ENCODE measurements at places on chromosomes 4 and X. TPM values are rescaled to one million over a fixed set of nuclear protein-coding genes. Genes with fewer than 3 reads are reported as not detected.
A peak's percentile ranks its signal among the peaks of the same experiment; 100 is the strongest.

DNA sequence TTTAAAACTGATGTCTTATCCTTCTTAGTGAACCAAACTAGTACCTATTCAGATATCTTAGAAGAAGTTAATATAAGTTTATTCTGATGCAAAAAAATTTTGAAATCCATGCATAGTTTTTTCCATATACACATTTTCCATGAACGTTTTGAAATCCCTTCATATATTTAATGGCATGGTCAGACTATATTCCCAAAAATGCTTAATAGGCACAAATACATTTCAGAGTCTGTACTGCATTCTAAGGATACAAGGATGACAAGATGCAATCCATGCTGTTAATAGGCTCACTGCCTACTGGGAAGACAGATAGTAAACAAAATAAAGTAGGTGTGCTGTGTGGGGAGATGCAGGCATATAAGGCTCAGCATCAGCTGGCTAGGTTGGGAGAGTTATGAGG lies 33.2 kb downstream of the PROM1 start:
- no peaks in the 10 kb centered on the region for H3K36me3 ChIP-seq
- no peak for DNase-seq
- no peak overlapping the region for H3K27ac ChIP-seq

DNA sequence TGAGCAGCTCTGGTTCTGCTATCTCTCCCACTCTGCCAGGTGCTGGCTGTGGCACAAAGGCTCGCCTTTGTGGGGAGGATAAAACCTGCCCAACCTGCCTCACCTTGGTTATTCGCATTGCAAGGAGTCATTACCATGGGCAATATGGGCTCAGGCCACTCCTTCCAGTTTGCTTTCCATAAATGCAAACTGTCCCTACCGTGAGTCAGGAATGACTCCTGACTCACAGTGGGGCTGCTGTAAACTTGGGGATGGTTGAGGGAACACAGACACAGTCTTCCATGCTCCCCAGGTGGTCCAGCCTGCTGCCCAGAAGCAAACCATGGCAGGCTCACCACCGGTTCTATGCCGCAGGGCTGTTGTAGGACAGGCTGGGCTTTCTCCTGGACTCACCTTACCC lies 36.1 kb downstream of the COQ2 start:
- no peaks in the 10 kb centered on the region for H3K36me3 ChIP-seq
- no peak for DNase-seq

- no peak overlapping the region for H3K4me3 ChIP-seq
- H3K27me3 ChIP-seq: no peaks in the 10 kb centered on the region
- DNase-seq: no peak
- H3K4me1 ChIP-seq: no peaks in the 10 kb centered on the region
- no peak overlapping the region for H3K27ac ChIP-seq
- no peaks in the 10 kb centered on the region for H3K36me3 ChIP-seq
Measured at GRCh38 chrX:102085706-102086105, 39.8 kb upstream of the TCEAL2 start.

GRCh38 chrX:151700581-151700980 lies 5.3 kb downstream of the PRRG3 start:
- no peaks in the 10 kb centered on the region for H3K36me3 ChIP-seq
- H3K27ac ChIP-seq: no peak overlapping the region
- H3K4me3 ChIP-seq: no peak overlapping the region
- peaks cover 14% of the 10 kb centered on the region for H3K4me1 ChIP-seq
- no peak for DNase-seq
- no peaks in the 10 kb centered on the region for H3K27me3 ChIP-seq

DNA sequence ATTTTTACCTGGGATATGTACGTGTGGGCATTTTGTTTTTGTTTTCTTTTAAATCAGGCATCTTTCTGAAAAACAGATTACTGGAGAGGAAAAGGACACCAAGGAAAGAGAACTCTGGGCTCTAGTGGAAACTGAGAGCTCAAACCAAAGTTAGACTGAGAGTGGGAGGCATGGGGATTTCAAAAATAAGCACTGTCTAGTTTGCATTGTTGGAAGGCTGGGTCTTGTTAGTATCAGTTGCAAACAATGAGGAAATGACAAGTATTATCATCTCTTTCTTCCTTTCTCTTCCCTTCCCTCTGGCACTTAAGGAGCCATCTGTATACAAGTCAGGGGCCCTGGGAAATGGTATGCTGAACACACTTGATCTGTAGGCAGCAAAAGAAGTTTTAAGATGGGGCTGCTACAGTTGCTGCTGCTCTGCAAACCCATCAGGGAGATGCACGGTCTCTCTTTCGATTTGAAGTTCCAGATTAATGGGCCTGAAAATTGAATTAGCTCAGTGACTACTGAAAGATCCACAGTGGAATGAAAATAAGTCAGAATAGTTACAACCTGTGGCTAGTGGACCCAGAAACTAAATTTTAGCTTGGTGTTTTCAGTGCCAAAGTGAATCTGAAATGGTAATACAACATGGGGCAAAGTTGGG lies 48.0 kb upstream of the GRXCR1 start:
- H3K27ac ChIP-seq: no peak overlapping the region
- no peaks in the 10 kb centered on the region for H3K27me3 ChIP-seq
- no peak for DNase-seq
- no peaks in the 10 kb centered on the region for H3K36me3 ChIP-seq

DNA sequence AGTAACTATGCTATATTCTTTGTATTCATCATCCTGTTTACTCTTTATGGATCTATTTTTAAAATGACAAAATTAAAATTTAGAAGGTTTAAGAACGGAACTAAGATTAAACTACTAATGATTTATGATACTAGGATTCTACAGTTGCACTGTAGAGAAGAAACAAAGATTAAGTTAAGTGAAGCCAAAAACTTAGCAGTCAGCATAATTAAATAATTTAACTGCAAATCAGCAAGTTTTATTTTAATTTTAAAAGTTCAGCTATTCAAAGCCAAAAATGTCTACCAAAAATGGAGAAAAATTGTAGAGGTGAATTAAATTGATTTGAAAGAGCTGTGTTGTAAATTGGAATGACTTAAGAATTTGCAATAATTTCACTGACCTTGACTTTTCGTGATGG lies 30.8 kb downstream of the NDST4 start:
- DNase-seq: no peak
- H3K27ac ChIP-seq: no peak overlapping the region
- H3K27me3 ChIP-seq: no peaks in the 10 kb centered on the region
- H3K4me1 ChIP-seq: no peaks in the 10 kb centered on the region
- H3K36me3 ChIP-seq: no peaks in the 10 kb centered on the region
- H3K4me3 ChIP-seq: no peak overlapping the region

GRCh38 chr4:119731146-119731742 lies 102.6 kb upstream of the PDE5A start:
- DNase-seq: peak; percentile 37
- H3K4me1 ChIP-seq: peaks cover 10% of the 10 kb centered on the region
- no peaks in the 10 kb centered on the region for H3K36me3 ChIP-seq
- no peak overlapping the region for H3K4me3 ChIP-seq
- H3K27ac ChIP-seq: no peak overlapping the region

DNA sequence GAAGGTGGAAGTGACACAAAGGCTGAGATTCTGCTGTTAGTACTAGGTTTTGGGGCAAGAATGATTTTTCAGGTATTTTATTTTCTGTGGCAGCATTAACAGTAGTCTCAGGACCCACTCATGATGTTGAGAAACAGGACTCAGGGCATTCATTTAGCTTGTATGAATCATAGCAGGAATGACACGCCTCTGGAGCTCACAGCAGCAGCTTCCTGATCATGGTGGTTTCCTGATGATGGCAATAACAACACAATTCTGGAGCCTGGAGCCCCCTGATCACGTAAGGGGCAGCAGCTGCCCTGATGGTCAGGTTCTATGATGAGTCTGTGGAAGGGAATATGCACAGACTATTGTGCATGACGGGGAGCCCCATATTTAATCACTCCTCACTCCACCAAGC lies 47.0 kb downstream of the TASL start:
- no peak overlapping the region for H3K4me3 ChIP-seq
- no peaks in the 10 kb centered on the region for H3K36me3 ChIP-seq
- H3K4me1 ChIP-seq: no peaks in the 10 kb centered on the region
- DNase-seq: no peak

DNA sequence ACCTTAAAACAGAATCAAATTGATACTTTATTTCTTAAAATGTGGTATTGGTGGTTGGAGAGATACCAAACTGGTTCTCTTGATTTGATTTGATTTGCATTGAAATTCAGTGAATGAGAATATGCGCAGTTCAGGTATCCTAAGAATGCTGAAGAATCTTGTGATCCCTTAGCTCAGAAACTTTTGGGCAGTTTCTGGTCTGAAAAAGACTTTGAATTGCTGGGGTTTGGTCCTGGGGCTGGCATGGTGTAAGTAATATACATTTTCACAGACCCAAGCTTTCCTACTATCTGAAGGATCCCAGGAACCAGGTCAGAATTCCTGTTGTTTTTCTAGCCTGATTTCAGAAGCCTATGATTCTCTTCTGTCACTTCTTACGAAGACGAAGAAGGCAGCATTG lies 6.6 kb downstream of the RAB33B start:
- no peak overlapping the region for H3K4me3 ChIP-seq
- H3K27me3 ChIP-seq: no peaks in the 10 kb centered on the region
- no peak overlapping the region for H3K27ac ChIP-seq
- DNase-seq: no peak
- H3K36me3 ChIP-seq: no peaks in the 10 kb centered on the region

DNA sequence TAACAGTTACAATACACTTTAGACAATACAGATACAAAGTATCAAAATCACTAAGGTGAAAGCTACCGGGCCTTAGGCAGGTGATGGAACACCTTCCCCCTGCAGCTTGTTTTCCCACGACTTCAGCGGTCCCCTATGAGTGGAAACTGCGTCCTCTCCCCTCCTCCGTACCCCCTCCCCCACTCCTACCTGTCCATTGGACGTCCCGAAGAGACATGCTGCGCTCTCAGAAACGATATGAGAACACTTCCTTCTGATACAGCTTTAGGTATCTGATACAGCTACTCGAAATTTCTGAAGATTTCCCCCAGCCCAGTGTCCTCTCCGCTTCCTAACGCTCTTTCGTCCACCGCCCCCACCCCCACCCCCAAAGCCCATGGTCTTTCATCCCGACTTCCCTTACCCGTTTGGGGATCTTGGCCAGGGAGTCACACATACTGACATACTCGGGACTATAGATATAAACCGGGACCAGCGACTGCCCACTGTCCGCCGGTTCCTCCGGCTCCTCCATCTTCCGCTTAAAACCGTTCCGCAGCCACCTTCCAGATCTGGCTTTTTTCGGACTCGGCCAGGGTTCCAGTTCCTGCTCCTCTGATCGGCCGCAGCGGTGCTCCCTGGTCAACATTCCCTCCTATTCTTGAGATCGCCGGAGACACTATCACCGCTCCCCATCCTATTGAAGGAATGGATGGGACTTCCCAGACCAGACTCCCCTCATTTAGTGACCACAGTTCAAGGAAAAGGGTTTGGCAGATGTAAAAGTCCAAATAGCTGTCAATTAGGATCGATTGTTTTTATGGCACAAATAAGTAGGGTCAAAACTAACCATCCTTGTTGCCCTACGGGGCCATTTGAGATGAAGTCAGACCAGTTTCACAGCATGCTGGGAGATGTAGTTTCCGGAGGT lies at the start of gene HDAC8:
HDAC8 (minus strand) TSS at position 596 of the 910 bp plus-strand sequence; CDS start at position 514, 82 bp downstream.
- peak; percentile 65 for DNase-seq
- H3K4me1 ChIP-seq: no peaks in the 10 kb centered on the region
- peak within 1 kb of the TSS; percentile 76 for H3K27ac ChIP-seq
- H3K4me3 ChIP-seq: peak within 1 kb of the TSS; percentile 44

- no peaks in the 10 kb centered on the region for H3K36me3 ChIP-seq
- H3K4me3 ChIP-seq: peak within 1 kb of the TSS; percentile 32
- no peaks in the 10 kb centered on the region for H3K4me1 ChIP-seq
- H3K27me3 ChIP-seq: no peaks in the 10 kb centered on the region
Measured at GRCh38 chrX:54999717-55000598, at the start of gene APEX2. APEX2 (plus strand) TSS chrX:55000363; CDS start chrX:55000423, 60 bp downstream.

DNA sequence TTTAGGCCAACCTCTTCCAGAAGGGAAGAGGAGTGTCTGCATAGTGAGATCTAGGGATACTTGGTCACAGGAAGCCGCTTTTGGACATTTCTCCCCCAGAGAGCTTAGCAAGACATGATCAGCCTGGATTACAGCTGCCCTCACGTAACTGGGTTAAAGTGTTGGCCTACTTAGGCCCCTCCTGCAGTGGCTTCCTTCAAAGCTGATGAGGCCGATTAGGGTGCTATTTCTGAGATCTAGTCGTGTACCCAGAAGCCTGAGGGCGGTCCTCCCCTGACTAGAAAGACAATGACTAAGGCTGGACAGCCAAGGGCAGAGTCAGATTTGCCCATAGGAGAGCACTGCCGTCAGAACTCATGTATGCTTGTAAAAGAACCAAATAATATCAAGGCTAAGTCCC lies 135.0 kb downstream of the AMMECR1 start:
- no peak overlapping the region for H3K27ac ChIP-seq
- H3K4me1 ChIP-seq: no peaks in the 10 kb centered on the region
- no peak for DNase-seq
- no peaks in the 10 kb centered on the region for H3K27me3 ChIP-seq
- no peaks in the 10 kb centered on the region for H3K36me3 ChIP-seq

GRCh38 chr4:4474476-4474875 lies 67.4 kb downstream of the STX18 start:
- no peak for DNase-seq
- no peak overlapping the region for H3K27ac ChIP-seq
- H3K4me3 ChIP-seq: no peak overlapping the region
- no peaks in the 10 kb centered on the region for H3K27me3 ChIP-seq
- H3K4me1 ChIP-seq: no peaks in the 10 kb centered on the region

- no peaks in the 10 kb centered on the region for H3K36me3 ChIP-seq
- H3K4me3 ChIP-seq: no peak overlapping the region
- no peaks in the 10 kb centered on the region for H3K4me1 ChIP-seq
- no peak overlapping the region for H3K27ac ChIP-seq
Measured at GRCh38 chr4:125650557-125650956, 335.8 kb downstream of the FAT4 start.

- no peak for DNase-seq
- H3K27me3 ChIP-seq: no peaks in the 10 kb centered on the region
- peaks cover under 1% of the 10 kb centered on the region for H3K4me1 ChIP-seq
Measured at GRCh38 chr4:109015413-109015810, 252.6 kb upstream of the ETNPPL start.

VEGFC gene
- 4.3 TPM for total RNA-seq

DNA sequence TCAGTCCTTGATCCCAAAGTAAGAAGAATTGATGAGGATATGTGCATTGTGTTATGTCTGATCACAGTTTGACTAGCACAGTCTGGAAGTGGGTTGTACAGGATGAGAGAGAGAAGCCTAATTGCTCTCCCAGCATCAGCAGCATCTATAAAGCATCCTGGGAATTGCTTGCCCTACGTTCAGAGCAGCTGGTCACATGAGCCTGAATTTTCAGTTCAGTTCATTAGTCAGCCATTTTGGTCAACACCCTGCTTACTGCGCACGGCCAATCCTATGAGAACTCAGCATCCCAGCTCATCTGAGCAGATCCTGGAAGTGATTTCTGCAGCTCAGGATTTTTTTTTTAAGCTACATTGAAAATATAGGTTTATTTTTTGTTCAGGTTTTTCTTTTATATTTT lies at the start of gene RUFY3:
RUFY3 (plus strand) TSS at position 218 of the 400 bp plus-strand sequence. CDS start 610 bp downstream, outside the sequence.
- H3K27me3 ChIP-seq: no peaks in the 10 kb centered on the region
- no peak within 1 kb of the TSS for H3K27ac ChIP-seq
- H3K4me1 ChIP-seq: peaks cover 5% of the 10 kb centered on the region
- no peaks in the 10 kb centered on the region for H3K36me3 ChIP-seq
- DNase-seq: no peak
- no peak within 1 kb of the TSS for H3K4me3 ChIP-seq

DNA sequence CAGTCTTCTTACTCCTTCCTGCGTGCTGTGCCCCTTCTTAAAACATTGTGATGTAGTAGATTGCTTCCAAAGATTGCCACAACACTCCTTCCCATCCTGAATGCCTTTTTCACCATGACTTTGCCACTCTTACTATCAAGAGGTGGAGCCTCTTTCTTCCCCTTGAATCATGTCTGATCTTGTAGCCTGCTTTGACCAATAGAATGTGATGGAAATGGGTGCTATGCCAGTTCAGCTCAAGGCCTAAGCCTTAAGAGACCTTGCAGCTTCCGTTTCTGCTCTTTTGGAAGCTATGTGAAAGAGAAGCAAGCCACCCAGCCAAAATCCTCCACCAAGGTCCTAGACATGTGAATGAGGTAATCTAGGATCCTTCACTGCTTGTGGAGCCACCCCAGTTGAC lies 31.6 kb upstream of the RP2 start:
- H3K27me3 ChIP-seq: no peaks in the 10 kb centered on the region
- no peak for DNase-seq
